ENCODE measurements at places on chromosomes 4 and X.

DNA sequence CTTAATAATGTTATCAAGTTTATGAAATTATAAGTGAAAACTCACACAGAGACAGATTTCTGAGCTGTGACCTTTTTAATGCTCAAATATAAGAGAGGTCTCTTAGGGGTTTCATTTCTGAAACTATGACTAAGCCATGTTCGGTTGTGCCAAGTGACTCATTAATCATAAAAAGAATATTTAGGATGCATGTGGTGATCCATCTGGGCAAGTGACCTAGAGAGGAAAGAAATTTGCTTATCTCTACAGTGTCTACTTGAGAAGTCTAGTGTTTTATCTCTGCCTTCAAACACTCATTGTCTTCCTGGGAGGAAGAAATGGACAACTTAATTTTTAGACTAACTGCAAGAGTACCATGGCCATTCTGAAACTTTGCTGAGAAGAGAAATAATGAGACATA lies 545.3 kb upstream of the GRID2 start:
- DNase-seq: no peak

GRCh38 chr4:169723207-169723965 lies 34.4 kb downstream of the HPF1 start:
- no peak for DNase-seq

- DNase-seq: no peak
Observed at GRCh38 chr4:55355555-55355954, 9.5 kb downstream of the SRD5A3 start.

GRCh38 chr4:183831026-183831446 lies 74.1 kb upstream of the STOX2 start:
- no peak for DNase-seq

DNA sequence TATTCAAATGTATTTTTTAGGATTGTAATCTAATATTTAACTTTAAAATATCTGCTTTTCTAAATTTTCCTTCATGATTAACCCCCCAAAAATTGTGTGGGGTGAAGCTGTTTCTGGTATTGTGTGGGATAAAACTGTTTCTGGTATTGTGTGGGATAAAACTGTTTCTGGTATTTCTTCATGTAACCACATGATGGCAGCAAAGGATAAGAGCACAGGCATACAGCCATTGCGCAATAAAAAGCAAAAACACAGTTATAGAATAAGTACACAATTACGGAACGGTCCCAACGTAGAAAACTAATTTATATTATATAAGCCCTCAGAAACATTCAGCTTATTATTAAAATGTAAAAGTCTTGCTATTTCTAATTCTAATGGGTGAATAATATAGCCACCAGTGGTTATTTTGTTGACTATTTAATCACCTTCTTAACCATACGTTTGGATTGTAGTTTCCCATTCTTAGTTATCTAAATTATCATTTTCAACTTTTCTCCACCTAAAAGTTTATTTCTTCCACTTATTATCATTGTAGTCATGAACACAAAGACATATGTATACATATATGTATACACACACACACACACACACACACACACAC lies 333.9 kb upstream of the FSTL5 start:
- DNase-seq: no peak

DNA sequence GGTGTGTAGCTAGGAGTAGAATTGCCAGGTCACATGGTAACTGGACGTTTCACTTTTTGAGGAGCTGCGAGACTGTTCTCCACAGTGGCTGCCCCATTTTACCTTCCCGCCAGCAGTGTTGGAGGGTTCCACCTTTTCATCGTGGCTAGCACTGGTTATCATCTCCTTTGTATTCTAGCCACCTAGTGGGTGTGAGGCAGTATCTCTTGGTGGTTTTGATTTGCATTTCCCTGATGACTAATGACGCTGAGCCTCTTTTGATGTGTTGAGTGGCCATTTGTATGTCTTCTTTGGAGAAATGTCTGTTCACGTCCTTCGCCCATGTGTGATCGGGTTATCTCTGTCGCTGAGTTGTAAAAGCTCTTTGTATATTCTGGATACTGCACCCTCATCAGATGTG lies 10.6 kb downstream of the ABCD1 start:
- DNase-seq: no peak

DNA sequence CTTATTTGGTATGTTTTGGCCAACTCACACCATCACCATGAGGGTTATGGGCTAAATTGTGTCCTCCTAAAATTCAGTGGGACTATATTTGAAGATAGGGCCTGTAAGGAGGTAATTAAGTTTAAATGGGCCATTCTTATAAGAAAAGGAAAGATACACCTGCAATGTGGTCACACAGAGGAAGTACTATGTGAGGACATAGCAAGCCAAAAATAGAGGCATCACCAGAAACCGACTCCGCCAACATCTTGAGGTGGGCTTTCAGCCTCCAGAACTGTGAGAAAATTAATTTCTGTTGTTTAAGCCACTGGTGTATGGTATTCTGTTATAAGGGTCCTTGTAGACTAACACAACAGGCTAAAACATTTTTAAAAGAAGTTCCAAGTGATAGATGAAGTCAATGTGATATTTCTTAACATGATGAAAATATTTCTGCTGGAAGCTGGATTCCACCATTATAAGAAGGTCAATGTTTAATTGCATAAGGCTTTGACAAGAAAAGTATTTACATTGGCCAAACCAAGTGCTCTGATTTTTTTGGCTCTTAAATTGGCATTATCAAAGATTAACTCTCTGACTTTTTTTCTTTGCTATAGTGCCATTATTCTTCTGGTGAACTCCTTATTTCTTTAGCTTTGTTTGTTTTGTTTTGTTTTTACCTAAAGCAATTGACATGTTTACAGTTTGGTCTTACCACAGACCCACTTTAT lies 540.9 kb downstream of the PPARGC1A start:
- no peak for DNase-seq

DNA sequence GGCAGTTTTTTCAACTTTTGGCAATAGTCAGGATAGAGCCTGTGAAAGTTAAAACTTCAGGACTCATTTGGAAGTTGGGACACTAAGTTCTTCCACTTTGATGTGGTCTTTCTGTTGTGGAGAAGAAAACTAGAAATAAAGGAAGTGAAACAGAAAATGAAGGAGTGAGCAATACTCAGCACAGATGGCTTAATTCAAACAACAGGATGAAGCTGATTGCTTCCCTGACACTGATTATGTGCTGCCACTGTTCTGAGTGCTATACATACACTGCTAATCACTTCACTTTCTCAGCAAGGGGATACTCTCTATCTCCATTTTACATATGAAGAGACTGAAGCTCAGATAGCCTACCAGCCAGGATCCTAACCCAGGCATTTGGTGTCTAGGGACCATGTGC lies 235.1 kb upstream of the CPEB2 start:
- no peak for DNase-seq

- DNase-seq: no peak
Observed at GRCh38 chrX:68193234-68193633, 240.1 kb downstream of the OPHN1 start.

- DNase-seq: no peak
Observed at GRCh38 chr4:170089668-170090351, at the start of gene AADAT. Gene AADAT (minus strand): TSS chr4:170089956. CDS start chr4:170089690, 266 bp downstream.

DNA sequence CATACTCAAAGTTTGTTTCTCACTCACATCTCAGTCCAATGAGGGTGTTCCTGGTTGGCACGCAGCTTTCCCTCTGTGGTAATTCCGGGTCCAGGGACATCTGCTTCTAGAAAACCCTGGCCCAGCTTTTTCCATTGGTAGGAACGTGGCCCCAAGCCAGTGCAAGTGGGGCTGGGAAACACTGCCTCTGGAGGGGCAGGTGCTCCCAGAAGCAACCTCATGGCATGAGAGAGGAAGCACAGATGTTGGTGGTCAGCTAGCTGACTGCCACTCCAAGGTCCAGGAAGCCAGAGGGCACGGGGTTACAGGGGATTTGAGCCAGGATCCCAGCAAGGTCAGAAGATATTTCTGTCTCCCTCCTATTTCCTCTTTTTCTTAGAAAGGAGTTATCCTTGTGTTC lies 47.5 kb downstream of the DCTD start:
- DNase-seq: no peak

DNA sequence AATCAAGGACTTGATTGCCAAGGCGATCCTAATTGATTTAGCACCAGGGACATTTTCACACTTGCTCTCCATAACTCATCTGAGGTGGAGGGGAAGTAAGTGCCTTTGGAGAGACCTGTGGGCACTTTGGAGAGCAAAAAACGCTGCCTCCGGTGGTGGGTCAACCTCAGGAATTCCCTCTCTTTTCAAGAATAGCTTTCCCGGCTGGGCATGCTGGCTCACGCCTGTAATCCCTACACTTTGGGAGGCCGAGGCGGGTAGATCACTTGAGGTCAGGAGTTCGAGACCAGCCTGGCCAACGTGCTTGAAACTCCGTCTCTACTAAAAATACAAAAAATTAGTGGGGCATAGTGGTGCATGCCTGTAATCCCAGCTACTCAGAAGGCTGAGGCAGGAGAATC lies 49.2 kb downstream of the PRPS1 start:
- DNase-seq: no peak

GRCh38 chr4:27467351-27467750 lies 606.7 kb downstream of the STIM2 start:
- DNase-seq: no peak

DNA sequence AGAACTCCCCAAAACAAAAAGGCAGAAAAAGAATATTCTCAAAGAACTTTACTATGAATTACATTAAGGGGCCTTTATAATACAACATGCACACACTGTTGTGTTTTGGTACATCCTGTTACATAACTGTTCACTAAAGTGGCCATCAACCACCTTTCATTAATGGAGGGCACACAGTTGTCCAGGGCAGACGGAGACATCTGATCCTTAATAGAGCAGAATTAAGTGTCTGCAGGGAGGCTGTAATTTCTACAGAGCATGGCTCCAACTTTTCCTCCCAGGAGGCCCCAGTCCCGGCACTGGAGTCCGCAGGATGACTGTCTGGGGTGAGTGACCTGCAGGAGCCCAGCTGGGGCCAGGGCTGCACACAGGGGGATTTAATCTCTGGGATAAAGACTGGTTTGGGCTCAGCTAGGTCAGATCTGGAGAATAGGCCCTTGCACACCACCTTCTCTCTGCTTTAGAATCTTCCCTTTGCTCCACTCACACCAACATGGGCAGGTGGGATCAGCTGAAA lies 233.4 kb downstream of the MAML3 start:
- no peak for DNase-seq

- DNase-seq: no peak
Observed at GRCh38 chr4:182488896-182489295, 245.7 kb downstream of the TENM3 start.

DNA sequence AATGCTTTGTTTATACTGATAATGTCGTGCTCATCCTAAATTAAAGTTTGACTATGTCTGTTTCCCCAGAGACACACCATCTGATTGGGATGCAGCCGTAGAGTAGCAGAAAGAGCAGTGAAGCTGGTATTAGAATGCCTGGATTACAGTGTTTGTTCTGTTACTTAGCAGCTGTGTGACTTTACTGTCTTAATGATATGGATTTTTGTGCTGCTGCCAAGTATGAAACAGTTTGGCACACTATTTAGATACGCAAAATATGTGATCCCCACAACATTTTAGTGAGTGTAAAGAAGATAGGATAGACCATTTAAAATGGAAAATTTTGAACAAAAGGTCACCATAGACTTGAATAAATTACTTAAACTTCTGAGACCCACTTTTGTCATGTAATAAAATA lies 1.2 kb upstream of the CHIC1 start:
- no peak for DNase-seq

DNA sequence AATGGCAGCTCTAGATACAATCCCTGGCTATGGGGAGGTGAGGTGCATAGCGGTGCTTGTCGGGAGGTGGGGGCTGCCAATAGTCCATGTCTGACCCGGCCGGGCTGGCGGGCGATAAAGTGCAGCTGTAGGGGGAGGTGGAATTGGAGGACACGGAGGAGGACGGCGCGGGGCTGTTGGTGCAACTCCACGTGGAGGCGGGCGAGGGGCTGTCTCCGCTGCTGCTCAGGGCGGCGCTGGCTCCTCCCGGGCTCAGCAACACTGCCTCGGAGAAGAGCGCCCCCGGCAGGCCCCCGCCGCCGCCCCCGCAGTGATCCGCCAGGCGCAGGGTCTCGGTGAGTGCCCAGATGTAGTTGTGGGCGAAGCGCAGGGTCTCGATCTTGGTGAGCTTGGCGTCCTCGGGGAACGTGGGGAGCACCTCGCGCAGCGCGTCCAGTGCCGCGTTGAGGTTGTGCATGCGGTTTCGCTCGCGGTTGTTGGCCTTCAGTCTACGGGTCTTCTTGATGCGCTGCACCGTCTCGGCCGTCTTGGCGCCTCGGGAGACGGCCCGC lies 1.3 kb downstream of the NEUROG2 start:
- no peak for DNase-seq
